GM23338 (cell line): ENCODE measurements at places on chromosomes 13 and 19. TPM values are rescaled to one million over a fixed set of nuclear protein-coding genes. Genes with fewer than 3 reads are reported as not detected.

GRCh38 chr13:111508164-111508870, 187.9 kb downstream of the TEX29 start:
- no peak overlapping the region for H3K4me3 ChIP-seq
- DNase-seq = no peak
- no peak overlapping the region for H3K27ac ChIP-seq
- H3K4me1 ChIP-seq = peaks cover 5% of the 10 kb centered on the region; the same call in 1 of the 2 replicates
- no peaks in the 10 kb centered on the region for H3K36me3 ChIP-seq

- H3K4me1 ChIP-seq = peaks cover 45% of the 10 kb centered on the region
- H3K36me3 ChIP-seq = no peaks in the 10 kb centered on the region
- H3K27me3 ChIP-seq = peaks cover 10% of the 10 kb centered on the region
- H3K4me3 ChIP-seq = no peak overlapping the region
- H3K27ac ChIP-seq = no peak overlapping the region
These were observed 18.9 kb downstream of the CCDC97 start for GRCh38 chr19:41328842-41329225.

DNA sequence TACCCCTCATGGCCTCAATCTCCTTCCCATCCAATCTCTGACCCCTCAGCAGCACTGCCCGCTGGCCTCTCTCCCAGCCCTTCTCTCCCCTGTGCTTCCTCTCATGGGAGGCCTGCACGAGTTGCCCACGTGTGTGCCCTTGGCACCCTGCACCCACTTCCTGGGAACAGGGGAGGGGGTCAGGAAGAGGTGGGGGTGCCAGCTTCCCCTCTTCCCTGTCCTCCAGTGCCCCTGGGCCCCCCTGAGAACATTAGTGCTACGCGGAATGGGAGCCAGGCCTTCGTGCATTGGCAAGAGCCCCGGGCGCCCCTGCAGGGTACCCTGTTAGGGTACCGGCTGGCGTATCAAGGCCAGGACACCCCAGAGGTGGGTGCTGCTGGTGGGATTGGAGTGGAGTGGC, 19.2 kb downstream of the AXL start:
- H3K27ac ChIP-seq = no peak overlapping the region
- H3K27me3 ChIP-seq = no peaks in the 10 kb centered on the region
- H3K4me3 ChIP-seq = no peak overlapping the region
- H3K36me3 ChIP-seq = no peaks in the 10 kb centered on the region; the same call in none of the 2 replicates
- no peaks in the 10 kb centered on the region for H3K4me1 ChIP-seq

The ZNF416 gene
- total RNA-seq = 8.6 and 11.9 TPM in 2 replicates

- no peak overlapping the region for H3K4me3 ChIP-seq
- DNase-seq = no peak
- no peak overlapping the region for H3K27ac ChIP-seq
- H3K4me1 ChIP-seq = no peaks in the 10 kb centered on the region; the same call in 1 of the 2 replicates
- no peaks in the 10 kb centered on the region for H3K27me3 ChIP-seq
These were observed 4.1 kb downstream of the MICOS13 start for GRCh38 chr19:5676105-5676771.

- H3K4me3 ChIP-seq = peak overlapping the region; percentile 87
- H3K4me1 ChIP-seq = peaks cover 9% of the 10 kb centered on the region
These were observed 580 bp downstream of the EIF3K start for GRCh38 chr19:38619361-38620174.

DNA sequence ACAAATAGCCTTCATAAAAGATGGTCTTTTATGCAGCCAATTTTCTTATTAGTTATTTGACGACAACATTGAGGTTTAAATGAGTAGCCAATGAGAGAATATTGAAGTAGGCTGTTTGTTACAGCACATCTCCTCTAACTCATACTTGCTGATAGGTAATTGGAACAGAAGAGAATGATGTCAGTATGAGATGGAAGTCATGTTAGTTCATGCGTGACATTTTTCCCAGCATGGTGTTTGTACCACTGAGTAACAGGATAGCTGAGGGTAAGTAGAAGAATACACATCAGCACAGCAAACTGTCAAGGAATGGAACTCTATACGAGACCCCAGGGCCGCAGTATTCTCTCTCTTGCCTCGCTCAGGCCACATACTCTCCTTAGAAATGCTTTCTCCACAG, 37.2 kb downstream of the COL4A2 start:
- no peak for DNase-seq
- no peak overlapping the region for H3K27ac ChIP-seq
- H3K36me3 ChIP-seq = no peaks in the 10 kb centered on the region; the same call in 1 of the 2 replicates
- H3K4me3 ChIP-seq = no peak overlapping the region
- H3K4me1 ChIP-seq = peaks cover 13% of the 10 kb centered on the region

- H3K4me1 ChIP-seq = no peaks in the 10 kb centered on the region
- H3K4me3 ChIP-seq = no peak overlapping the region
- H3K27me3 ChIP-seq = no peaks in the 10 kb centered on the region
- no peak overlapping the region for H3K27ac ChIP-seq
- DNase-seq = no peak
These were observed 43.2 kb downstream of the KLF12 start for GRCh38 chr13:74090869-74091605.

The F10 gene
- total RNA-seq = 0.76 and 1.0 TPM in 2 replicates

DNA sequence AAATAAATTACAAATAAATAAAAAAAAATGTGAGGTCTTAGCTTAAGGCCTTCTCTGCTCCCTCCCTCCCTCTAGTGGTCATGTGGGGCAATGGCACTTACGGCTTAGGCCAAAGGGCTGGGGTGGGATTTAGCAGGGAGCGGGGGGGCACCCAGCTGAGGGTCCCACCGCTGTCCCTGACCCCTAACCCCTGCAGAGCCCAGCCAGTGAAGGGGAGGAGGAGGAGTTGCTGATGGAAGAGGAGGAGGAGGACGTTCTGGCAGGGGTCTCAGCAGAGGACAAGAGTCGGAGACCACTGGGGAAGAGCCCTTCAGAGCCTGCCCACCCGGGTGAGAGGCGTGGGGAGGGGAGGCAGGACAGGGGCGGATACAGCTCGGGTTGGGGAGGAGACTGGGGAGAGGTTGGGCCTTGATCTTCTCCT, 9.3 kb downstream of the MPND start:
- no peaks in the 10 kb centered on the region for H3K4me1 ChIP-seq
- H3K27me3 ChIP-seq = no peaks in the 10 kb centered on the region
- peak; percentile 87 for DNase-seq

GRCh38 chr13:26962671-26963070, 202.1 kb upstream of the GPR12 start:
- no peak for DNase-seq
- no peak overlapping the region for H3K27ac ChIP-seq
- peaks cover 9% of the 10 kb centered on the region for H3K4me1 ChIP-seq
- no peaks in the 10 kb centered on the region for H3K36me3 ChIP-seq

The ZNF44 gene
- total RNA-seq = 3.8 and 4.1 TPM in 2 replicates

The NDUFA7 gene
- total RNA-seq = 35.1 and 38.3 TPM in 2 replicates

GRCh38 chr19:2170219-2170618, 6.5 kb downstream of the DOT1L start:
- no peak overlapping the region for H3K4me3 ChIP-seq
- H3K36me3 ChIP-seq = no peaks in the 10 kb centered on the region
- no peak for DNase-seq
- H3K27ac ChIP-seq = peak overlapping the region; percentile 72
- peaks cover 19% of the 10 kb centered on the region for H3K4me1 ChIP-seq
- H3K27me3 ChIP-seq = no peaks in the 10 kb centered on the region

DNA sequence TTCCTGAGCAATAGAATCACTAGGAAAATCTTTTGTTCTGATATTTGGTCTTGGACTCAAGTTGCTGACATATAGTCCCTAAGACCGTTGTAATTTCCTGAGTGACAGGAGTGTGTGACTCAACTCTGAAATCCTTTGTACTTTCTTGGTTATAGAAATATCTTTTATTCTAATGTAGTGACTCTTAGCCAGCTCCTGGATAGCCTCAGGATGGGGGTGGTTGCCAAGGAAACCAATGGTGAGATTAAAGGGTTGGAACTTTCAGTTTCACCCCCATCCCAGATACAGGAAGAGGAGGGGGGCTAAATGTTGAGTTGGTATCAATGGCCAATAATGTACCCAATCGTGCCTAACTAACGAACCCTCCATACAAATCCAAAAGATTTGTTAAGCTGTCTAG, 41.8 kb downstream of the MBD3L2B start:
- no peaks in the 10 kb centered on the region for H3K4me1 ChIP-seq
- no peaks in the 10 kb centered on the region; the same call in 1 of the 2 replicates for H3K36me3 ChIP-seq
- H3K27ac ChIP-seq = no peak overlapping the region
- H3K4me3 ChIP-seq = no peak overlapping the region
- H3K27me3 ChIP-seq = no peaks in the 10 kb centered on the region

GRCh38 chr13:31663880-31664585, 75.3 kb upstream of the RXFP2 start:
- peak overlapping the region; percentile 19 for H3K4me3 ChIP-seq
- H3K27me3 ChIP-seq = no peaks in the 10 kb centered on the region
- H3K4me1 ChIP-seq = peaks cover 21% of the 10 kb centered on the region; the same call in 1 of the 2 replicates
- H3K27ac ChIP-seq = peak overlapping the region; percentile 89

- H3K36me3 ChIP-seq = no peaks in the 10 kb centered on the region
- H3K27me3 ChIP-seq = no peaks in the 10 kb centered on the region
- DNase-seq = no peak
- no peak overlapping the region for H3K4me3 ChIP-seq
- no peak overlapping the region for H3K27ac ChIP-seq
These were observed 35.9 kb downstream of the ELF1 start for GRCh38 chr13:40983259-40983658.

The FPR1 gene
- not detected in 2 replicates for total RNA-seq

GRCh38 chr19:51093101-51093500, 10.4 kb upstream of the KLK14 start:
- no peak for DNase-seq
- H3K27me3 ChIP-seq = no peaks in the 10 kb centered on the region; the same call in 1 of the 2 replicates
- H3K27ac ChIP-seq = no peak overlapping the region
- H3K4me1 ChIP-seq = peaks cover 5% of the 10 kb centered on the region; the same call in 1 of the 2 replicates

The GPR183 gene
- not detected in 2 replicates for total RNA-seq

- no peaks in the 10 kb centered on the region for H3K4me1 ChIP-seq
- no peak overlapping the region for H3K27ac ChIP-seq
- no peaks in the 10 kb centered on the region for H3K36me3 ChIP-seq
- no peak overlapping the region for H3K4me3 ChIP-seq
- DNase-seq = no peak
These were observed 36.5 kb downstream of the KL start for GRCh38 chr13:33052506-33053280.

- H3K27ac ChIP-seq = peak overlapping the region; percentile 78
- DNase-seq = peak; percentile 66
- 0 out of 2 replicates have a peak, but pooled peaks cover 4% of the 10 kb centered on the region for H3K36me3 ChIP-seq
- peaks cover 27% of the 10 kb centered on the region for H3K4me1 ChIP-seq
- no peaks in the 10 kb centered on the region for H3K27me3 ChIP-seq
These were observed 16.1 kb upstream of the SACS start for GRCh38 chr13:23449398-23450162.

DNA sequence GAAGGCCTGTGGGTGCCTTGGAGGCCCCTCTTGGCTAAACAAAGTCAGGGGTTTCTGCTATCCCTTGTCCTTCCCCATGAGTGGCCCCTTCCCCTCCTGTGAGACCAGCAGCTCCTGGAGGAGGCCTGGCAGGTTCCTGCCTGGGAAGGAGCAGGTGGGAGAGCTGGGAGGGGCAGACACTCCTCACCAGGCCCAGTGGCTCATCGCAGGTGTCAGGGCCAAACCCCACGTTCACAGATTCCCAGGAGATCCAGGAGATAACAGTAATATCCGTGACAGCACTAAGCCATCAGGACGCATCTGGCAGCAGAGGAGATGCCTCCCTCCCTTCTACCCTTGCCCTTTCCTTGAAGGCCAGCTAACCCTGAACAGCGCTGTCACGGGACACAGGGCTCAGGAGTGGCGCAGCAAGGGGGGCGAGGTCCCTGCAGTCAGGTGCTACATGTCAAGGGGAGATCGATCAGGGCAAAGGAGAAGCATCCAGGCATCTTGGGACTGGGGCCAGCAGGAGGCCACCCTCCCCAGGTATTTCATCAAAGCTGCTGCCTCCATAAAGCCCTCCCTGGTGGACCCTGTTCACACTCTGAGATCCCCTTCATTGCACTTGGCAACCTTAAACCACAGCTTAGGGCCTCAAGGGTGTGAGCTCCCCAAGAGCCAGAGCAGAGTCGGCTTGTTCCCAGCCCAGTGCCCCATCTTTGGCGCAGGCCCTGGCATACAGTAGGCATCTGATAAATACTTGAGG, 4.8 kb downstream of the CEBPA start:
- H3K4me3 ChIP-seq = no peak overlapping the region
- peaks cover 5% of the 10 kb centered on the region; the same call in 1 of the 2 replicates for H3K4me1 ChIP-seq
- no peaks in the 10 kb centered on the region for H3K36me3 ChIP-seq
- H3K27me3 ChIP-seq = peaks cover 31% of the 10 kb centered on the region
- no peak overlapping the region for H3K27ac ChIP-seq

GRCh38 chr13:95023405-95023804, 277.8 kb downstream of the ABCC4 start:
- H3K4me3 ChIP-seq = no peak overlapping the region
- H3K4me1 ChIP-seq = no peaks in the 10 kb centered on the region
- H3K27ac ChIP-seq = no peak overlapping the region

- H3K27ac ChIP-seq = no peak overlapping the region
- 0 out of 2 replicates have a peak, but pooled peaks cover under 1% of the 10 kb centered on the region for H3K4me1 ChIP-seq
- H3K36me3 ChIP-seq = no peaks in the 10 kb centered on the region
- H3K27me3 ChIP-seq = no peaks in the 10 kb centered on the region
- no peak for DNase-seq
These were observed 61.3 kb downstream of the ENOX1 start for GRCh38 chr13:43725460-43725859.

DNA sequence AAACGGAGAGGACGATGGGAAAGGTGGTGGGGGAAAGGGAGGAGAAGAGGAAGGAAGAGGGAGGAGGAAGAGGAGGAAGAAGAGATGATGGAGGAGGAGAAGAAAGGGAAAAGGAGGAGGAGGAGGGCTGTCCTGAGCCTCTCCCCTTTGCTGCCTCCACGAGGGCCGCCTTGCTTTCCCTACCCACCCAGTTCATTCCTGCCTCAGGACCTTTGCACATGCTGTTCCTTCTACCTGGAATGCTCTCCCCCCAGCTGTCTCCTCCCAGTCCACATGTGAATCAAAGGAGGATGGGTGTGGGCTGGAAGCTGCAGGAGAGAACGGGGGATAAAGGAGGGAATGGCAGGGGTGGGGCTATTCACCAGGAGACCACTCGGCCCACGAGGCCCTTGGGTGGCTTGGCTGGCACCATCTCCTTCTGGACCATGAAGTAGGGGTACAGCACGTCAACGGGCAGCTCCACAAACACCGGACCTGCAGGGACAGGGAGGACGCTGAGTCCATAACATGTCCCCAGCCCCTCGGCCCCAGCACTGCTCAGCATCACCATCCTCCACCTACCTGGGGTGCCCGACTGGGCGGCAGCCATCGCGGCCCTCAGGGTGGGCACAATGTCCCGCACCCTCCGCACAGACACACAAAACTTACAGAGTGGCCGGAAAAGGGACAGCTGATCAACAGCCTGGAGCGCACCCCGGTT, 15.3 kb downstream of the SYDE1 start:
- H3K36me3 ChIP-seq = peaks cover 12% of the 10 kb centered on the region
- H3K27ac ChIP-seq = no peak overlapping the region
- H3K27me3 ChIP-seq = no peaks in the 10 kb centered on the region
- H3K4me1 ChIP-seq = 0 out of 2 replicates have a peak, but pooled peaks cover 3% of the 10 kb centered on the region
- no peak for DNase-seq
- no peak overlapping the region for H3K4me3 ChIP-seq

GRCh38 chr19:48497728-48498594, 13.7 kb downstream of the LMTK3 start:
- H3K27ac ChIP-seq = no peak overlapping the region
- peak; percentile 3 for DNase-seq
- H3K4me1 ChIP-seq = peaks cover 11% of the 10 kb centered on the region; the same call in 1 of the 2 replicates
- 0 out of 2 replicates have a peak, but pooled peaks cover 2% of the 10 kb centered on the region for H3K27me3 ChIP-seq
- H3K36me3 ChIP-seq = no peaks in the 10 kb centered on the region

The SPIB gene
- 16.9 and 17.5 TPM in 2 replicates for total RNA-seq
